ENCODE measurements at places on chromosomes 2 and 18.

- DNase-seq, result no peak
These were observed 18.9 kb upstream of the BAZ2B start for GRCh38 chr2:159635006-159635789.

- DNase-seq, result no peak
These were observed 568 bp downstream of the RAB31 start for GRCh38 chr18:9708434-9709303.

GRCh38 chr18:11283479-11284161 is 134.3 kb upstream of the PIEZO2 start:
- DNase-seq, result no peak

GRCh38 chr2:113922335-113922734 is 32.4 kb downstream of the ACTR3 start:
- no peak for DNase-seq

DNA sequence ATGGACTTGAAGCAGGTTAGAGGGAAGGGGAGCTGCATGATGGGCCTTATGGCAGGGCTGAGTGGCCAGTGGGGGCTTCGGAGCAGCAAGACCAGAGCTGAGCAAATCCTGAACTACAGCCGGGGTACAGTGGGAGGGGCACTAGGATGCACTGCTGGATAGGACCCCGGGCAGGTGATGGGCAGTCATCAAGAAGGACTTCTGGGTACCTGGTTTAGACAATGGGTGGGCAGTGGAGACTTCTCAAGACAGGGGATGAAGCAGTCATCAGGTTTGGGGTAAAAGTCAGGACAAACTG is 507.4 kb upstream of the MYT1L start:
- DNase-seq, result no peak

DNA sequence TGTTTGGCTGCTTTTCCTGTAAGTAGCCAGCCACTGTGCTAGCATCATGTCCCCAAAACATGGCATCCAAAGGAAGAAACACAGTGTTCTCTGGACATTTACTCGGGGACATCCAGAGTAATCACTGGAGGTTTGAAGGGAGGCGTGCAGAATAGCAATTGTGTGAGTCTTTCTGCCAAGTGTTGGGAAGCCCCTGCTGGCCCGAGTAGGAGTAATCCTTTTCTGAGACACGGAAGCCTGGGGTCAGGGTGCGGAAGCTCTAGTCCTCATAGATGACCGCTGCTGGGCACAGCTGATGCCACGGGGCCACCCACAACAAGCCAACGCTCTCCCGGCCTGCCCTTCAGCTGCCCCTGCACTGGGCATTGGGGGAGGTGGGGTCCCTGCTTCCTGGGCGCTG is 24.8 kb upstream of the HDAC4 start:
- no peak for DNase-seq

- no peak for DNase-seq
These were observed 2.8 kb downstream of the G6PC2 start for GRCh38 chr2:168903888-168904287.

DNA sequence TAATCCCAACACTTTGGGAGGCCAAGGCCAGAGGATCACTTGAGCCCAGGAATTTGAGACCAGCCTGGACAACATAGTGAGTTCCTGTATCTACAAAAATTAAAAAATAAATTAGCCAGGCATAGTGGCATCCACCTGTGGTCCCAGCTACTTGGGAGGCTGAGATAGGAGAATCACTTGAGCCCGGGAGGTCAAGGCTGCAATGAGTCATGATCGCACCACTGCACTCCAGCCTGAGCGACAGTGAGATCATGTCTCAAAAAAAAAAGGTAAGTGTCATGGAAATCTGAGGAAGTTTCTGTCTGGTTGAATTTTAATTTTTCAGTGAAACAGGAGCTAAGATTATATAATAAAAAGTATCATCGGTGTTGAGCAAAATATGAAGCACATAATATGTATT is 2.5 kb upstream of the C2orf15 start:
- DNase-seq, result no peak

DNA sequence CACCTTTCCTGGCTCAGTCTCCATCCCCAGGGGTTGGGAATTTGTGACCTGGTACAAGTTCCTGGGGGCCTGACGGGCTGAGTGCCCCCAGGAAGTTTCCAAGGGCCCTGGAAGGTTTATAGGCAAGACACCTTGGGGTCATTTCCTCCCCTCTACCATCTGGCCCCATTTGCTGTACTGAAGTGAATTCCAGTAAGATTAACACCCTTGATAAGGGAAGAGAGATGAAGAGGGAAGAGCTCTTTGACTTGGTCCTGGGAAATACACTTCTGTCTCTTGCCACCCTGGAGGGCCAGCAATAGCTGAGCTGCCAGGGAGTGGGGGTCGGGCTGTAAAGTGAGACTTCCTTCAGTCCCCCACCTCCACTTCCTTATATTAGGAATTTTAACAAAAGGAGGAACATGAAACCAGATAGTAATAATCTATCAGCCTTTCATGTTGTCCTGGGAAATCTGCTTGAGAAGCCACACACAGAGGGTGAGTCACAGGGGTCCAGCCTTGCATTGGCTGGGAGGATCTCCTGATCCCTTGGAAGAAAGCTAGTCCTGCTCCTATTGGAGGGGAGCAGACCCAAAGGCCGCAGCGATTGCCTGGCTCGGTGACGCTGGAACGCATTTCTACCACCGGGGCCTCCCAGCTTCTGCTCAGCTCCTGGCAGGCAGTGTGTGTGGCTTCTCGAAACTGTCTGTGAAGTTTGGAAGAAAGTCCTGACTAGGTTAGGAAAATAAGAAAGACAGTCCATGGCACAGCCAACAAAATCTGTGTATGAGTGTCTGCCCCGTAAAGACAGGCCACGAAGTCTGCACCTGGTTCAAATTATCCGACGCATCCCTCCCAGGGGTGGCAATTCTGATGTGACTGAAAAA is 87.3 kb downstream of the ACAA2 start:
- no peak for DNase-seq

GRCh38 chr18:44170208-44170880 is 510.3 kb upstream of the SETBP1 start:
- no peak for DNase-seq

DNA sequence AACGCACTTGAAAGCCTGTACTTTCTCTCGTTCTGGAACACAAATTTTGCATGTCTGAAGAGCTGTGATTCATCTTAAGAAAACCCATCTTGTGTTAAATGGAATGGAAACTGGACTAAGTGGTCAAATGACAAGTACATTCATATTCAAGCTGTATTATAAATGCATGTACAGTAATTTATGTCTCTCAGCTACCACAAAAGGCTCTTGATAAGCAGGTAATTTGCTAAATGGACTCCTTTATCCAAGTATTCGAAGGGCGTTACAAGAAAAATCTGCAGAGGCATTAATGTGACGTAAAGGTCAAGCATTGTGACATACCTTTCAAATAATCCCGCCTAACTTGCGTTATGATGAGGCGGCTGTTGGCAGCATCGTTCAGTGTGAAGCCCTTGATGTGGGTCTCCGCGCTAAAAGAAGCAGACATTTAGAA is 66.6 kb downstream of the ABCG8 start:
- DNase-seq, result no peak

DNA sequence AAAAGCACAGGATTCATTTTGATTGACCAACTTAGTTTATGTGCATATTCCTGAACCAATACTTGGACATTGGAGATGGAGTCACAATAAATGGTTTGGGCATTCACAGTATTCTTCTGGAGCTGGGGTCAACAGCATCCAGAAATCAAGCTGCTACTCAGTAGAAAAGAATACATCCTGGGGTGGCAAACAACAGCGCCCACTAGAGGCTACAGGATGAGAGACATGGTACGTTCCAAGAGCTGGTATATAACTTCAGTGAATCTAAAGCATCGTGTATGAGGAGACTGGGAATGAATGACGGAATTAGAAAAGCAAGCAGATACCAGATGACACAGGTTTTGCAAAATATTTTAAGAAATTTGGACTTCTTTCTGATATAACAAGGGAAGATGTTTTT is 142.9 kb upstream of the FIGN start:
- DNase-seq, result no peak

GRCh38 chr2:49309461-49309860 is 155.1 kb upstream of the FSHR start:
- DNase-seq, result no peak

- DNase-seq, result no peak
These were observed 2.8 kb upstream of the BBS5 start for GRCh38 chr2:169476459-169476858.

DNA sequence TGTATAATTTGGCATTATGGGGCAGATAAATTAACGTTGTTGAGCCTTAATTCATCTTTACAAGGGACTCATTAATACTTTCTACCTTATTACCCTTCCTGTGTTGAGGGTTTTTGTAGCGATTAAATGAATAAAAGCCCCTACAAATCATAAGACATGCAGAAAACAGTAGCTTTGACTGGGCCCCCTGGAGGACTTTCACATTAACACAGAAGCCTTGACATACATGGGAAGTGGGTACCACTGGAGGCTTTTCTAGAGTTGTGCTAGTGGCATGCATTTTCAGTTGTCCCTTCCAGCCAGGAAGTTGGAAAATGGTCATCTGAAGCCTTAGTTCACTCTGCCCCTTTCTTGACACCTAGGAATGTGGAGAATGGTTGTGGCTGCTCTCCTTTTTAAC is 30.2 kb downstream of the MTA3 start:
- no peak for DNase-seq

- no peak for DNase-seq
These were observed 5.4 kb downstream of the IMMT start for GRCh38 chr2:86189782-86190416.

Data from T-cell (primary cell).